GM10248 (cell line): ENCODE measurements at places on chromosomes 2 and 18.

DNA sequence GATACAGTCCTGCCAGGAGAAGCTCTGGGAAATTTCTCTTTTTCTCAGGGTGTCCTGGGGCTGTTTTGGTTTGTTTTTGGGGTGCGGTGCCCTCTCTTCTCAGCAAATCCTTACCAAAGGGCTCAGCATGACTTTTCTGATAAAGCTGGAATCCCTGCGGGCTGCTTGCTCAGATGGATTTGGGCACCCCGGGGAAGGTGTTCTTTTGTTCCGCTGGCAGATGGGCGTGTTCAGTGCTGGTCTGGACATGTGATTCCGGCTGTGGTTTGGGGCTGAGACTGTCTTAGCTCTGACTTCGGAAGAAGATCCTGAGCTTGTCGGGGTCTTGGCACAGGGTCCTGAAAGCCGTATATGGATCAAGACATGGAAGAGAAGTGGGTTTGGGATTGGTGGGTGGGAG is 134.2 kb upstream of the SPRED2 start:
- no peak for DNase-seq

DNA sequence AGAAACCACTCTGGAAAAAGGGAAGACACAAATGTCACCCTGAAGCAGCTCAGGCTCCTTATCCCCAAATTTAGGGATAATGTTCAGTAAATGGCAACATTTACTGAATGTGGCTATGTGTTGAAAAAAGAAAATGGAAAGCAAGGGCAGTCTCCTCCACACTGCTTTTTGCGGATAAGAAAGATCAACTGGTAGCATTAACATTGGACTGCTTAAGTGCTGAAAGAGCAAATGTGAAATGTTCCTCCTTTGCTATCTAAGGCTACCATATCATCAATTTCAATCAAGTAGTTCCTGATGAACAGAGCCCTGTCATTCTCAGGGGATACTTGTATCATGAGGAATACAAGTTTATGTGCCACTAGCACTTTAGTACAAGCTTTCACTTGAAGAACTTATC is 12.5 kb downstream of the FBXO11 start:
- DNase-seq, result no peak

- no peak for DNase-seq
Observed at GRCh38 chr2:221282386-221282785, 289.7 kb downstream of the EPHA4 start.

DNA sequence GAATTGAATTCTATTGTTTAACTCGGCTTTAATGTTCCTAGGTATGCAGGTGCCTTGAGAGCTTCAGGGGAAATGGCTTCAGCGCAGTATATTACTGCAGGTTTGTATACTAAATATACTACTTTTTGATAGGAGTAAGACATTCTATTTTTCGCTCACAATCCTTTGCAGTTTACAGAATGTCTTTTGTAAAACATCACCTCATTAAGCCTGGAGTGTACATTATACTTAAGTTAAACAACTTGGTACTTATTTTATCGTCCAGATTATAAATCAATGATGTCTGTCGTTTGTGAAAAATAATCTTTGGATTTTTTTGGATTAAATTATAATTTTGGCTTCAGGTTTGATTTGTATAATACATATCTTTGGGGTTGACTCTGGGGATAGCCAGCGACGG is 34.4 kb downstream of the USP14 start:
- no peak for DNase-seq

DNA sequence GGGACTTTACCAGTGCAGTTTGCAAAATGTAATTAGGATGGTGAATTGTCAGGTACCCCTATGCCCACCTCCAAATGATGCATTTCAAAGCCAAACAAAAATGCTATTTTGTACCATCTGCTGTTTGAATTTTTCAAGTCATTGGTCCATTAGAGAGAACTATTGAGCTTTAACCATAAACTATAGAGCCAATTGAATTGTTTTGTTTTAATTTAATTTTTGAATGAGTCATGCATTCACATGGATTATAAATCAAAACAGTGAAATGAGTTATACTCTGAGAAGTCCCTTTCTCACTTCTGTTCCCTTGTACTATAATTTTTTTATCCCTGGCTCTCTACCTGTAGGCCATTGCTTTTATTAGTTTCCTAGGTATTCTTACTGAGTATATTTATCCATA is 140.6 kb upstream of the LYPD6 start:
- no peak for DNase-seq

DNA sequence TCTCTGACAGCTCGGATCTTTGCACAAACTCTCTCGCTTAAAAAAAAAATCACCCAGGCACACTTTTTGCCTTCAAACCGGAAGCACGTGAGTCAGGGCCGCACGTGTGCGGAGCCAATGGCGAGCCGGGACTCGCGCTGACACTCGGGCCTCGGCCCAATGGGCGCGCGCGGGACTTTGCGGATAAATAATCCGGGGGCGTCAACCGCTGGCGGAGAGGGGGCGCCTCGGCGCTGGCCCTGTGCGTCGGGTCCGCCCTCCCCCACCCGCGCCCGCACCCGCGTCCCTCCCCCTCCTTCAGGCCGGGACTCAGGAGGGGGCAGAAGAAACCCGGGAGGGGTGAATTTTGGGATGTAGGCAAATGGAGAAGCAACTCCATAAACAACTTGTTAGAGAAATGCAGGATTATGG is 319 bp upstream of the EN1 start:
- no peak for DNase-seq

DNA sequence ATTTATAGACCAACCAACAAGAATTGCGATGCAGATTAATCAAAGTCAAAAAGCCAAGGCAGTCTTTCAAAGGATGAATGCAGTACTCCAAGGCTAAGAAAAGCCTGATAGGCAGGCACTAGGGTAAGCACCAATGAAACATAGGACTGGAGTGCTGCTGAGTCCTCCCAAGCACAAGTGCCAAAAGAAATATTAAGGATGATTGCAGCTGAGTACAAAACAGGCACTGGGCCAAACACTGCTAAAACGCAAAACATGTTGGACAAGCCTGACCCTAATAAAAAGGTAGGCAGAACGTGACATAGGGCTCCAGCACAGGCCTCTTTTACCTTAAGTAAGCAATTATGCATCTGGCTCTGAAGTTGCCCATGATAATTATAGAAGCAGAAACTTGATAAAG is 160.1 kb upstream of the LRP1B start:
- no peak for DNase-seq

DNA sequence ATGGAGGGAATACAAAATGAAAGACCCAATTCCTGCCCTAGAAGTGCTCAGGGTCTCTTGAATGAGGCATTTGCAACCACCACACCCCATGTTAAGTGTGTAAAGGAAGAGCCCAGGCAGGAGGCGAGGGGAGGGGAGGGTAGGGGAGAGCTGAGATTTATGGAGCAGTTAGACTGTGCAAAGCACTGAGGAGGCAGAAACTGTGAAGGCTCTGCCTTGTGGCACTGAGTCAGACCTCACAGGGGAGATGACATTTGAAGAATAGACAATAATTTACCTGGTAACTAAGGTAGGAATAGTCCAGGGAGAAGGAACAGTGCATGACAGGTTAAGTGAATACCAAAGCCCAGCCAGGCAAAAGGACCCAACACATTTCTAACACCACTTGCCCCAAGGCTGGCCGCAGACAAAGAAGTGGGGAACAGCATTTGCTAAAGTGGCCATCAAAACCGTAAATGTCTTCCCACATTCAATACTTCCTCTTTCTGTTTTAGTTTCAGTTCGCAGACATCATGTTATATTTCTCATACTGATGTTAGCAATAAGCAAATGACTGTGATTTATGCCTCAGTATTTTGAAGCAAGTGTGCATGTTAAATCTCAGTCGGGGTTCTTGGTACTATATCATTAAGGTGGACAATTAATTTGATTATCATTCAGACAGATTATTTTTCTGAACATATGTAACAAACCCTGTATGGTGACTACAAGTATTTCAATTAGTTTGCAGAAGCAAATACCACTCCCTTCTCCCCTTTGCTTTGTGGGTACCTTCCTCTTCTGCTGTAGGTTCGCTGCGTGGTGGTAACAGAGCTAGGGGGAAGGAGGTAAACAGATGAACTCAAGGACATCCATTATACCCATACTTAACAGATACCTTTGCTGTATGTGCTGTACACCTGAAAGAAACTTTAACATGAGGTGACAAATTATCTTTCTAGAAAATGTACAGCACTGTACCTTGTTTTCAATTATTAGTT is 27.5 kb downstream of the CDH20 start:
- peak; percentile 18 for DNase-seq

GRCh38 chr18:38458698-38459097 is 893.1 kb upstream of the CELF4 start:
- no peak for DNase-seq

DNA sequence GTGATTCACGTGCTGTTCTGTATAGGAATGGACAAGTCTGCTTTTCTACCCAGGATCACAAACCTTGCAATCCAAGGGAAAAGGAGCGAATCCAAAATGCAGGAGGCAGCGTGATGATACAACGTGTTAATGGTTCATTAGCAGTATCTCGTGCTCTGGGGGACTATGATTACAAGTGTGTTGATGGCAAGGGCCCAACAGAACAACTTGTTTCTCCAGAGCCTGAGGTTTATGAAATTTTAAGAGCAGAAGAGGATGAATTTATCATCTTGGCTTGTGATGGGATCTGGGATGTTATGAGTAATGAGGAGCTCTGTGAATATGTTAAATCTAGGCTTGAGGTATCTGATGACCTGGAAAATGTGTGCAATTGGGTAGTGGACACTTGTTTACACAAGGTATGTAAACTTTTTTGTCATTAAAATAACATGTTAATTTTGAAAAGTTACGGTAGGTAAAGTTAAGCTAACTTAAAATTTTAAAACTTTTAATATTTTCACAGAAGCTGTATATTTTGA is 33.0 kb downstream of the PPM1B start:
- no peak for DNase-seq

- no peak for DNase-seq
Observed at GRCh38 chr2:25885933-25886332, 7.6 kb upstream of the ASXL2 start.

GRCh38 chr2:38723173-38723572 is 28.0 kb downstream of the SRSF7 start:
- DNase-seq, result peak; percentile 44

DNA sequence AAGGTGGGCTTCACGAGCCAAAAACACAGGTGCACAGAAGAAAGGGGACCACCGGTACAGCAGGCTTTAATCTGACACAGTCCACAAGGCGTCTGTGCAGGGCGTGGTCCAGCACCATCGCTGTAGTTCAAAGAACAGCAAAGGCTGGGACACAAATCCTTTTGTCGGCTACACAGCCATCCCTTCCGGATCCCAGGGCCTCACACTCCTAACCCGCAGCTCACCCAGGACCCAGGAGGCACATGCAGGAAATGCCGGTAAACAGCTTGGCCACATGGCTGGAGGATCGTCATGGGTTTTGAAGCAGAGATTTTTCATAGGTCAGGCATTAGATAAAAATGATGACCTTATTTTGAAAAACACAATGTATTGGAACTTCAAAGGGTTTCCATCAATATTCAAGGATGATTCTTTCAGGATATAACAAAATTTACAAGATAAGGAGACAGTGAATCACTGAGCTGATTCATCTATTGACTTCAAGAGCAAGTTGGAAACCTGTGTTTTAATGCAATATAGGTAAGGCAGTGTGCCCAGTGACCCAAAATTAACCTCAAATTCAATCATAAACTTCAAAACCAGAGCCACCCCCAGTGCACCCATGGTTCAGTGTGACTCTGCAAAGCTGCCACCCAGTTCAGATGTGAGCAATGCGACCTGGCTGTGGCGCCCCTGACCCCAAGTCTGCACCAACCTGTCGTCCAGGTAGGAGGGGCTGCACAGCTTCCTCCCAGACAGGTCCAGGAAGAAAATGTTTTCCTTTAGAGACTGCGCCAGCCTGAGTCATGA is 74.4 kb downstream of the TMEM18 start:
- DNase-seq, result no peak

DNA sequence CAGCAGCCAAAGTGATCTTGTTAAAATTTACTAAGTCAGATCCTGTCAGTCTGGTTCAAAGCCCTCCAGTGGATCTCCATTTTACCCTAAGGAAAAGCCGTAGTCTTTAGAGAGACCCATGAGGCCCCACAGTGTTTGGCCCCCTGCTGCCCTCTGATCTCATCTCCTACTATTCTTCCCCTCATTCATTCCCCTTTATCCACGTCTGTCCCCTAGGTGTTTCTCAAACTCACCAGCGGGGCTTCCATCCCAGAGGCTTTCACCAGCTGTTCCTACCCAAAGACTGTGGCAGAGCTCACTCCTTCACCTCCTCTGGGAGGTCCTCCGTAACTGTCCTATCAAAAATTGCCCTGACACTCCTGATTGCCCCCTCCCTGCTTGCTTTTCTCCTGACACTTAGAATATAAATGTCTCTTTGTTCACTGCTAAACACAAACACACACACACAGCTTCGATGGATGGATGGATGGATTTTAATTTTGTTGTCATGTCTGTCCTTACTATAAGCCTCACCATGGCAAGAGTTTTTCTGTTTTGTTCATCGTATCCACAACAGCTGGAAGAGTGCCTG is 26.1 kb downstream of the LIMS1 start:
- no peak for DNase-seq

GRCh38 chr2:11949732-11950523 is 203.5 kb downstream of the LPIN1 start:
- no peak for DNase-seq

- no peak for DNase-seq
Observed at GRCh38 chr2:11743366-11743765, 3.1 kb upstream of the LPIN1 start.

DNA sequence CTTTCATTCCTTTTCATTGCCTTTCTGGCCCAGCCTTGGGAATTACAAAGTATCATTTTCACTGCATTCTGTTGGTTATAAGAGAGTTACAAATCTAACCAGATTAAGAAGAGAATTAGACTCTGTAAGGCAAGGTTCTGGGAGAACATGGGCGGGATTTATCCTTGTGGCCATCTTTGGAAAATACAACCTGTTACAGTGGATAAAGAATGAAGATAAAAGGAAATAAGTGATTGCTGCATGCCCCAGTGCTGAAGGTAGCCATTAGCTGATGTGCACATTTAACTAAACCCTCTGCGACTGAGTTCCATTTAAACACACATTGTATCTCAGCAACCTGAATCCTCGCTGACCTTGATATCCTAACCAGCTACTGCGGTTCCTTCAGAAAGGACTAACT is 93.4 kb downstream of the SMC6 start:
- no peak for DNase-seq

GRCh38 chr18:36454848-36455458 is 157.4 kb downstream of the FHOD3 start:
- DNase-seq, result no peak

- DNase-seq, result no peak
Observed at GRCh38 chr2:34997779-34998178, 1357.8 kb upstream of the CRIM1 start.

DNA sequence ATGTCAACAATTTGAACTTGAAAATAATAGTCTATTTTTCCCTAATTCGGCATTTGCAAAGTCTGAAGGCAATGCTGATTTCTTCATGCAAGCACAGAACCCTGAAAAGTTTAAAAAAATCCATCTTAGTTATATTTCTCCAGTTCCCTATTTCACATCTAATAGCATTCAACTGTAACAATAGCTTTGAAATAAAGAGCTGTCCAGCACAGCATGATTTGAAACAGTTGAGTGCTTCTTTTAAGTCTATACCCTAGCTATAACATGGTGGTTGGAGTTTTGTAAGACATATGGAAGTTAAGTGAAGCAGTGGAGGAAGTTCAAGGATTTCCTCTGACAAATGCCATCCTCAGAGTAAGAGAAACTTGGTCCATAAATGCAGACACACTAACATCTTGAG is 691.9 kb downstream of the ERBB4 start:
- no peak for DNase-seq

- no peak for DNase-seq
Observed at GRCh38 chr2:118967124-118967880, 25.3 kb downstream of the MARCO start.

GRCh38 chr2:108451976-108452375 is 3.0 kb downstream of the GCC2 start:
- DNase-seq, result no peak

GRCh38 chr2:173462892-173463840 is 108.5 kb downstream of the CDCA7 start:
- DNase-seq, result no peak
